ENCODE measurements at places on chromosomes 1 and 21.

DNA sequence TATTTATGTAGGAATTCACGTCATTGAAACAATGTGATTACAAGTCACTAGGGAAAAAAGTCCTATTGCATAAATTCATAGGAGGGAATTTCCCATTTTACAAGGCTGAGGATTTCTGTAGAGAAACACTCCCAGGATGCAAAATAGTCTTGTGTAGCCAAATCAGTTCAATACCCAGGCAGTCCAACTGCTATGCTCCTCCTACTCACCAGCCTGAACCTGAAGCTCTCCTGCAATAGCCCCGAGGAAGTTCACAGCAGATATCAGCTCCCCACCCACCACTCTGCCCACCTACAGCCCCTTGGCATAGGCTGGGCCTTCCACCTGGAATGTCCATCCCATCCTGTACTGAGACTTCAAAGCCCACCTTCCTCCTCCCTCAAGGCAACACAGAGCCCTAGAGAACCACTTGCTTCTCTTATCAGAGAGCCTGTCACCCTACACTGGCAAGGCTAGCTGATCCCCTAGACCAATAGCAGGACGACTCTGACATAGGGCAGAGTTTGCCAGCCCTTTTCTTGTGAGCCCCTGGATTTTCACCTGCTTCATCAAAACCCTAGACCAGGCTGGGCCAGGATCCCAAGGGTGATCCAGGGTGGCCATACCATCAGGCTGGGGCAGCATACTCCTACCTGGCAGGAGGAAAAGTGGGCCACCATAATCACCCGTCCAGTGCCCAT is 1.5 kb downstream of the LSS start:
- DNase-seq, result no peak

GRCh38 chr1:187943606-187944403 is 1115.1 kb downstream of the PLA2G4A start:
- no peak for DNase-seq

GRCh38 chr1:100536031-100536430 is 1.9 kb upstream of the GPR88 start:
- DNase-seq, result no peak

DNA sequence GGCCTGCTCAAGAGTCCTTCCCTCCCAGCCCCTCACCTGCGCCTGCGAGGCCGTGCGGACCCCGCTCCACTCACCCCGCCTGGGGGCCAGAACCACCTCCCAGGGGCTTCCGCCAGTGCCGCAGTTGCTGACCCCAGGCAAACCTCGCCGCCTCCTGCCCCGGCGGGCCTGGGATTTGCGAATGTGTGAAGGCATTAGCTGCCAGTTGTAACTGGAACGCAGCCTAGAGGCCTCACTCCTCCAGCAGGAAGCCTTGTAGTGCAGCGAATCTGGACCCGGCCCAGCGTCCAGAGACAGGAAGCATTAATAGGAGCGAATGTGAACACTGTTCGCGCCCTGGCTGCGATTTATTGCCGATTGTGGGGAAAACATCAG is 140.9 kb upstream of the ARHGEF16 start:
- DNase-seq, result no peak

GRCh38 chr1:73611681-73612080 is 586.3 kb downstream of the LRRIQ3 start:
- no peak for DNase-seq

- DNase-seq, result no peak
These were observed 28.3 kb upstream of the VPS13D start for GRCh38 chr1:12201352-12202189.

- DNase-seq, result no peak
These were observed 164.9 kb upstream of the USP25 start for GRCh38 chr21:15564907-15565306.

DNA sequence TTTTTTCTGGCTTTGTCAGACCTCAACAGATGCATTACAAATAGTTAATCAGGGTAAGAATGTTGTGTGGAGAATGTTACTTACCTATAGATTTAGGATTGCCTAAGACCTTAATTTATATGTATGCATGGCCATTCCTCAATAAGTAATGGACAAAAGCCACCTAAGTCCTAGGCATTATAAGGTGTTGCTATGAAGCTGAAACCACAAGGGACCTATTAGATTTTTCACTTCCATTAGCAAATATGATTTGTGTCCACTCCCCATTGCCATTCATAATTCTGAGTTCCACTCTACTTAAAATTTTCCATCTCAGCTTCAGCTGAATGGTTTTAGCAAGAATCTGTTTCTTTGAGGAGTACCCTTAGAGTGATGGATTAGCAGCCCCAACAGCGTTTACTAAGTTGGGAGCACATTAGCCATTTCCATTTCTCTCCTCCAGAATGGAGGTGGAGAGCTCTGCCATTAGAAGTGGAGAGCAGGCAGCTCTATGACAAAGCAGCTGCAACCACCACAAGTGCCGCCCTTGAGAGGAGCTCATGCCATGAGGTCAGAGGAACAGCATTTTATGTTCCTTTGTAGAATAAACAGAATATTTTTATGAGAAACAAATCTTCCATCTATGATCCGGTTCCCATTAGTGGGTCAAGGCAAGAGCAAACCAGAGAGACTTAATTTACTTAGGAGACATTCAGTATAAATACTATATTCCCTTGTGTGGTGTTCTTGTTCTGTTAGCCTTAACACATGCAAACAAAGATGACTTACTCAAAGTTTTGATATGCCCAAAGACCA is 28.9 kb upstream of the C1orf87 start:
- DNase-seq, result no peak

- no peak for DNase-seq
These were observed 747.9 kb upstream of the NCAM2 start for GRCh38 chr21:20250337-20250736.

DNA sequence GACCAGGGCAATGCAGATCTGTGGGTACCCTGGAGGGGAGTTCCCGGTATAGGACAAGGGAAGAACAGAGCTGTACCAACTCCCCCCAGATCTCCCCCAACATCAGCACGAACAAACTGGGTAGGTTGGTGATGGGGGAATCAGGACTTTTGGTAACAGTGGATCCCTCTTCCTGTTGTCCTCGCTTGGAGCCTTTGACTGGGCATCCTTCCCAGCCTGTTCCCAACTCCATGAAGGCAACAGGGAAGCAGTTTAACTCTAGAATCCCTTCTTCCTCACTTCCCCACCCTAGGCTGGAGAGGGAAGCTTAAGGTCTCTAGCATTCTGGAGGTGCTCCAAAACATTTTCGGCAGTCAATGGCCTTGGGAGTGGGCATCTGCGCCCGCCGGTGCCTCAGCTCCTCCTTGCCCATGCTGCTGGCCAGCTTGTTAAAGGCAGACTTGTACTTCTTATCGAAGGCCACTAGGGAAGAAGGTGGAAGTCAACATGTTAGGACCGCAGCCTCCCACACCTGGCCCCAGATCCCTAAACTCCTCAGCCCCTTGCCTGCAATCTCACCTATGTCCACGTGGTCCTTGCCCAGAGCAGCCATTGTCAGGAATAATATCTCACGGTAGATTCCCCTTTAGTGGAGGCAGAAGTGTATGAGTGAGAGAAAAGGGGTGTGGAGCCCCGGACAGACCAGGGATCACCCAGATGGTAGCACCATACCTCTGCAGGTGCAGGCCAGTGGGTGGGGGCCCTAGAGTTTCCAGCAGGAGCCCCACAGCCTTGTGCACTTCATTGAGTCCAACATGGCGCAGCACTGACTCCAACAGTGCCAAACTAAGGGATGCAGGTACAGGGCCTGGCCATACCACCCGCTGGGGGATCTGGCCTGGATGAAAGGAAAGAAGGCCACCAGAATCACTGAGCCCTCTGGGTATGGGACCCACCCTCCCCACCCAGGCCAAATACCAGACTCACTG is 7.5 kb upstream of the GATAD2B start:
- DNase-seq, result no peak

- DNase-seq, result no peak
These were observed 34.5 kb upstream of the KCNE1 start for GRCh38 chr21:34546542-34546941.

GRCh38 chr1:117341123-117341522 is 26.1 kb upstream of the MAN1A2 start:
- DNase-seq, result no peak

GRCh38 chr1:173205146-173206051 is 1.7 kb downstream of the TNFSF4 start:
- peak; percentile 4 for DNase-seq

GRCh38 chr1:244779410-244779809 is 56.0 kb upstream of the COX20 start:
- no peak for DNase-seq

- no peak for DNase-seq
These were observed 91.4 kb downstream of the OBSCN start for GRCh38 chr1:228299211-228299610.

DNA sequence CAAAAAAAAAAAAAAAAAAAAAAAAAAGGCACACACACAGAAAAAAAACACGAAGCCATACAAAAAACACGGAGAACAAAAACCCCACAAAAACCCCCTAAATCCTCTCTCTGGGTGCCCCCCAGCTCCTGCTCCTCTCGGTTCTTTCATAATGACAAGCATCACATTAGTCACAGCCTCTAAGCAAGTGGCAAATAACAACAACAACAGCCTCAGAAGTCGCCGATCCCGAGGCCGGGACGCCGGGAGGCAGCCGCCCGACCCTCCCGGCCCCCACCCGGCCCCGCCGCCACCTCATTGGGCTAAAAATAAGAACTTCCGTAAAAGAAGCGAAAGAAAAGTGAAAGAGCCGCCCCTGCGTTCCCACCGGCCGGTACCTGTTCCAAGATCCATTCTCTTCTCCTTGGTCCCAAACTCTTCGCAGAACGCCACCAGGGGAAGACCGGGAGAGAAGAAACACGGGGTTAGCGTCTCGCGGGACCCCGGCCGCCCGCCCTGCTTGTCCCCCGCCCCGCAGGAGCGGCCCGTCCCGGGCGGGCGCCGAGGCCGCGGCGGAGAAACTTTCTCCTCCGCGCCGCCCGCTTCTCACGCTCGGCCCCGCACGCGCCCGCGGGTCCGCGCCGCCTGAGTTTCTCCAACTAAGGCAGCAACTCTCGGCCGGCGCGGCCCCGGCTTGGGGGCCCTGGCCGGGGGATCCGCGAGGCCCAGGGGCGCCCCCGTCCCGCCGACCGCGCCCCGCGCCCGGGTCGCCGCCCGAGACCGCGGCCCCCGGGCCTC is 102.8 kb downstream of the CASZ1 start:
- DNase-seq, result peak; percentile 27

DNA sequence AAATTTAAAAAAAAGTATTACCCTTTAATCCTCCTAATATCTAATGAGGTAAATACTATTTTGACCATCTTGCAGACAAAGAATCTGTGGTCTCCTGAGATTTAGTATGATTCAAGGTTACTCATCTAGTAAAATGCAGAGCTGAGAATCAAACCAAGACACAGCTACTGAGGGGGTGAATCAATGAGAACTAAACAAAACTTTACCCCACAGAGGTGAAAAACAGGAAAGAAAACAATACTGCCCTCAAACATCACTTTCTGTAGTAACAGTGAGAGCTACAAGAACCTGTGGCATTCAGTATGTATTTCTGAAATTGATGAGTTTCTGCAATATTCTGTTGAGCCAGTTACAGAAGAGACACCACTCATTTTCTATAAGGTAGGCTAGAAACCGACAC is 85.1 kb downstream of the JAK1 start:
- DNase-seq, result no peak

DNA sequence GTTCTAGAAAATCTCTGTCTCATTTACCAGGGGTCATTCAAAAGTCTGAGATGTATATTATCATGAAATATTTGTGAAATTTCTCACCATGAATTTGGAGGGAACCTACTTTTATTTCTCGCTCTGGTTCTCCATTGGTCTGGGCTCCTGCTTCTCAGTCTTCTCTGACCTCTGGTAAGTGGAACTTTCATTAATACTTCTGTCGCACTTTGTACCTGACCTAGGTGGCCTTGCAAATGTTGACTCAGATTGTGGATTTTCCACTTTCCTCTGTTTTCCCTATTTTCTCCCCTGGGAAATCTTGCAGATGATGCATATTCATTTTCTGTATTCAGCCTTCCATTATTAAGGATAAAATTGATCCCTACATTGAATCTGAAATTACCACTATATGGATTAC is 53.2 kb downstream of the LRIG2 start:
- no peak for DNase-seq

- DNase-seq, result no peak
These were observed 302.9 kb upstream of the SPAG17 start for GRCh38 chr1:118487932-118488331.

GRCh38 chr1:90718411-90719329 is 1.6 kb upstream of the BARHL2 start:
- DNase-seq, result no peak

- no peak for DNase-seq
These were observed 63.3 kb upstream of the PLA2G4A start for GRCh38 chr1:186765446-186765845.

- no peak for DNase-seq
These were observed 607.6 kb upstream of the ADGRL4 start for GRCh38 chr1:79614106-79614505.

DNA sequence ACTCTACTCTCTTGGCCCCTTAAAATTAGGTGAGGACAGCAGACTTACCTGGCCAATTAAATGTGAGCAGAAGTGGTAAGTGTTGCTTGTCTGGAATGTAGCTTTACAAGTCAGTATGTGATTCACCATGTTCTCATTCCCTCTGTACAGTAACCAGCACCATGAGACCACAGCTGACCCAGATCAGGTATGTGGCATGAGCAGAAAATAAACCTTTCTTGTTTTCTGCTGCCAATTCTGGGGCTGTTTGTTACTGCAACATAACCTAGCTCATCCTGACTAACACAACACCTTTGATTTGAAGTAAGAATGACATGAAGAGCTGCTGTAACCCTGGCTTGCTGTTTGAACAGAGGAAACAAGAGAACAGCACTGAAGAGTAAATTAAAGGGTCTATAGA is 24.9 kb downstream of the ITPKB start:
- DNase-seq, result no peak

GRCh38 chr1:67890857-67891256 is 57.6 kb upstream of the GNG12 start:
- no peak for DNase-seq

DNA sequence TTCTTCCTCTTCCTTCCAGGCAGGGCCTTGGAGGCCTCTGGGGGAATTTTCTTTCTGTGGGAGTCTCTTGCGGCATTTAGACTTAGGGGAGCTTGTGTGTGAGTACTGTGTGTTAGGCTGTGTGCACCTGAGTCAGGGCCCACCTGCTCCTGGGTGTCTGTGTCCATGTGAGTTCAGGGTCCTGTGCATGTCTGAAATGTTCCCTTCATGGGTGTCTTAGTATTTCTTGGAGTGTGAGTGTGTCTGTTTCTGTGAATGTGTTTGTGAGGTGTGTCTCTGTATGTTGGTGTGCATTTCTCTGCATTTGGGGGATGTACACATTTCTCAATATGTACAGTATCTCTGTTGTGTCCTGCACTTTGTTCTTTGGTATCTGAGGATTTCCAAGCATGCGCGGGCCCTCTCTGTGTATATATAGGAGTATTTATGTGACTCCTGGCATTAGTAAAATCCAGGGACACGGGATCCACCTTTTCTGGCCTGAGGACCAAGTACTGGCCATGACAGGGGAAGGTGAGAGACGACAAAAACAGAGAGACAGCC is 2.4 kb downstream of the TFAP2E start:
- DNase-seq, result no peak

Data from activated CD4-positive, alpha-beta T cell treated with anti-CD3 and anti-CD28 coated beads, Interleukin-2, amount 50 U/mL, for 1 hour (primary cell).